NCI-H460 (cell line): ENCODE measurements at places on chromosomes 4 and X. TPM values are rescaled to one million over a fixed set of nuclear protein-coding genes. Genes with fewer than 3 reads are reported as not detected.

Gene RBM47
- total RNA-seq: 40.2 and 47.3 TPM in 2 replicates

Gene PWWP3B
- 0.06 and 0.12 TPM in 2 replicates for total RNA-seq

Gene FABP2
- not detected in 2 replicates for total RNA-seq

Gene AREG
- 6.8 and 7.0 TPM in 2 replicates for total RNA-seq

Gene BMX
- not detected in 2 replicates for total RNA-seq

Gene SMIM43
- 0.40 and 1.1 TPM in 2 replicates for total RNA-seq

Gene KLHL13
- total RNA-seq: 2.7 and 5.3 TPM in 2 replicates

Gene HTRA3
- total RNA-seq: not detected in 2 replicates

Gene SMIM10L2A
- total RNA-seq: 2.8 and 3.3 TPM in 2 replicates

Gene S100G
- total RNA-seq: not detected in 2 replicates

Gene BTC
- 0.23 and 0.57 TPM in 2 replicates for total RNA-seq

Gene CMC4
- total RNA-seq: 27.0 and 28.1 TPM in 2 replicates

Gene ZFX
- 33.7 and 34.7 TPM in 2 replicates for total RNA-seq

Gene FAM50A
- total RNA-seq: 62.2 and 67.5 TPM in 2 replicates

Gene HERC6
- total RNA-seq: 3.8 and 5.2 TPM in 2 replicates

Gene OSTC
- 143 and 152 TPM in 2 replicates for total RNA-seq

Gene UGT2A1
- total RNA-seq: not detected in 2 replicates

Gene CSAG3
- not detected in 2 replicates for total RNA-seq

Gene H2BW2
- total RNA-seq: not detected in 2 replicates

Gene GLRA3
- 0.09 and 0.15 TPM in 2 replicates for total RNA-seq

Gene PABPC4L
- total RNA-seq: 0.15 TPM in 1 of 2 replicates, not detected in the other

Gene DGKK
- not detected in 2 replicates for total RNA-seq
